ENCODE measurements at places on chromosomes 2 and 18. TPM values are rescaled to one million over a fixed set of nuclear protein-coding genes. Genes with fewer than 3 reads are reported as not detected.
A peak's percentile ranks its signal among the peaks of the same experiment; 100 is the strongest.

The LIMS4 gene
- not detected for total RNA-seq

DNA sequence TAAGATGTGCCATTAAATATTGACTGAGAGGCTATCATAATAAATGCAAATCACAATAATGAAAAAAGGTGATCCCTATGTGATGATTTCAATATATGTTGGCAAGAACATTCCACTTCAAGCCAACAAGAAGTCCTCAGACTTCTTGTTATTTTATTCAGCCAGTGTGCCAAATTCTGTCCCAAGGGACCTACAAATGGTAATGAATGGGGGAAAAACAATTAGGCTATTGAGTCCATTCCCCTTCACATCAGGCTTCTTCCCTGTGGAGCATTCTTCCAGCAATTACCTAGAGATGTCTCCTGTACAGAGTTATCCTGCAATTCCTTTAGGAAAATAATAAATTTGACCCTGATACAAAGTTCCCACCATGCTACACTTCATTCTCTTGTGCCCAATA, 144.4 kb downstream of the PIEZO2 start:
- DNase-seq = no peak

GRCh38 chr18:45340884-45341283, 274.4 kb upstream of the SLC14A2 start:
- DNase-seq = no peak

The SAG gene
- total RNA-seq = not detected

- DNase-seq = no peak
Measured at GRCh38 chr2:143564419-143564818, 435.2 kb downstream of the ARHGAP15 start.

DNA sequence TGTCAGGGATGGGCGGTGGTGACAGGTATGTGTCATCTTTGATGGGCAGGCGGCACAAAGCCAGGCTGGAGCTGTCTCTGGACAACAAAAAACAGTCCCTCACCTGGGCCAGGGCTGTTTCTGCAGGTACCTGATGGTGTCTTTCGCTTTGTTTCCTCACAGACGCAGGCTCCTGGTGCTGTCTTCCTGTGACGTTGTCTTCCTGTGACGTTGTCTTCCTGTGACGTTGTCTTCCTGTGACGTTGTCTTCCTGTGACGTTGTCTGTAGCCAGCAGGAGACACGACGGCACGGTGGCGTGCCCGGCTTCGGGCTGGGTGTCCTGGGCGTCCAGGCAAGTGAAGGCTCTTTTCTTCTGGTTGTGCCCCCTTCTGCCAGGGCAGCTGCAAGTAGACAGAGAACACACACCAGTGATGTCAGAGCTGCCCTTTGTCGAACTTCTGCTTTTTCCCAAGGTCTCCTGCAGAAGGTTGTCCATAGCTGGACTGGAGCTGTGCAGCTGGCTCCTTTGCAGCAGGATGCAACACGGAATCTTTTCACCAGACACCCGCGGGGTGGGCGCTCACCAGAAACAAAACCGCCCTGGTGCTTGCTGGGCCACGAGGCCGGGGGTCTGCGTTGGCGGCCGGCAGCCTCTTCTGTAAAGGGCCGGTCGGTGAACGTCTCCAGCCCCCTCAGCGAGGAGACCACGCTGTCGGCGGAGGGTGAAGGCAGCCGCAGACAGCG, 21.1 kb downstream of the GPR35 start:
- DNase-seq = peak; percentile 72

The GALR1 gene
- not detected for total RNA-seq

- DNase-seq = no peak
Measured at GRCh38 chr18:63090334-63090733, 229.2 kb downstream of the BCL2 start.

DNA sequence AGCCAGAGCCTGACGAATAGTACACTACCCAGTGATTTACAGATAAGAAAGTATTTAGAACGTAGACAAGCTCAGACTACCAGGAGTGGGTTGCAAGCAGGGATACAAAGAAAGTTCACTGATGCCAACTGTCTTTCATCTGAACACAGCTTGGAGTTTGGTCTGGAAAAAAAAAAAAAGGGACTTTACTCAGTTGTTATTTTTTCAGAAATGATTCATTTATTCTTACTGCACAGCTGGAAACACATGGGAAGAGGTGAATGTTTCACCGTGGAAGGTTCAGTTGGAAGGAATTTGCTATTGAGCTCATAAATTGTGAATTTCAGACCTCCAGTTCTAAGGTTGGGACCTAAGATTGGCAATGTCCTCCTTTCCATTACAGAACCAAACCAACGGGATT, 259.7 kb downstream of the ETAA1 start:
- DNase-seq = no peak

- DNase-seq = no peak
Measured at GRCh38 chr18:8982416-8983183, 119.9 kb upstream of the NDUFV2 start.

- DNase-seq = no peak
Measured at GRCh38 chr2:111042772-111043771, 77.6 kb upstream of the BCL2L11 start.

DNA sequence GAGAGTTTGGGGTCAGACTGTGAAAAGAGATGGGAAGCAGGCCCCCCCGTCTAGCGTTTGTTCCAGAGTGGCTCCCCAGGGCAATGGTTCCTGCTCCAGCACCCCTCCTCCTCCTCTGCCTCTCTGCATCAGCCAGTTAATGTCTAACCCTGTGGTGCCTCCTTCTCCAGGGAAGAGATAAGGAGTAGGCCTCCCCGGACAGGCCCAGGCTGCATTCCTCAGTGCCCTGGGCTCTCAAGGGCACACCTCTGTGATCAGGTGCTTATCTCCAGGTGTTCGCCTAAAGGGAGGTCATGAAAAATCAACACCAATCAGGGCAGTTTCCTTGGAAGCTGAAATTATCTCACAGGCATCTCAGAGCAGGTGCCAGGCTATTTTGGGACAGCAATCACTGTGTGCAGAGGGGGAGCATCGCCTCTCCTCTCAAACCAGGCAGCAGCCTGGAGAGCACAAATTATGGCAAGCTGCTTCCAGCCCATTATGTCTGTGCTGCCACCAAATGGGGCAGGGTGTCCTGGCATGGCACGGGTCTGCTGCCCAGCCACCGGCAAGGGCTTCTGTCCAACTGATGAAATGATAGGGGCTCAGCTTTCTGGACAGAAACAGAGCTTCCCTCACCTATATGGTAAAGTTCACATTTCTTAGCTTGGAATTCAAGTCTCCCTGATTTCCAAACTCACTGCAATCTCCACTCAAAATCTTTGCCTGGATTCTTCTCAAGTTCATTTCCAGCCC, 255.8 kb upstream of the SLC14A2 start:
- DNase-seq = peak; percentile 16

DNA sequence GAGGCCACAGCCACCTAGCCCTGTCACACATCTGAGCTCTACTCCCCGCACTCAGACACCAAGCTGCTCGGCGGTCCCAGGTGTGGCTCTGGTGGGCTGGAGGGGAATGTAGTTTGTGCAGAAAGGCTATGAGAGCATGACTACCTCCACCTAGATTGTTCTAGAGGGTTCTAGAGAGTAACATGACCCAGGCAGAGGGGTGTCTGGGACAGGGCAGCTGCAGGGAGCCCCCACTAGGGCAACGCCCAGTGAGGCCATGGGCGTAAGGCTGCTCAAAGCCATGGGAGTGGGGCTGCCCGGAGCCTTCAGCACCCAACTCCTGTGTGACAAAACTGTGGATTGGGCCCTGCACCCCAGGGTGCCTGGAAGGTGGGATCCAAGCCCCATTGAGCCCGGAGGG, 511.4 kb upstream of the MYT1L start:
- no peak for DNase-seq

DNA sequence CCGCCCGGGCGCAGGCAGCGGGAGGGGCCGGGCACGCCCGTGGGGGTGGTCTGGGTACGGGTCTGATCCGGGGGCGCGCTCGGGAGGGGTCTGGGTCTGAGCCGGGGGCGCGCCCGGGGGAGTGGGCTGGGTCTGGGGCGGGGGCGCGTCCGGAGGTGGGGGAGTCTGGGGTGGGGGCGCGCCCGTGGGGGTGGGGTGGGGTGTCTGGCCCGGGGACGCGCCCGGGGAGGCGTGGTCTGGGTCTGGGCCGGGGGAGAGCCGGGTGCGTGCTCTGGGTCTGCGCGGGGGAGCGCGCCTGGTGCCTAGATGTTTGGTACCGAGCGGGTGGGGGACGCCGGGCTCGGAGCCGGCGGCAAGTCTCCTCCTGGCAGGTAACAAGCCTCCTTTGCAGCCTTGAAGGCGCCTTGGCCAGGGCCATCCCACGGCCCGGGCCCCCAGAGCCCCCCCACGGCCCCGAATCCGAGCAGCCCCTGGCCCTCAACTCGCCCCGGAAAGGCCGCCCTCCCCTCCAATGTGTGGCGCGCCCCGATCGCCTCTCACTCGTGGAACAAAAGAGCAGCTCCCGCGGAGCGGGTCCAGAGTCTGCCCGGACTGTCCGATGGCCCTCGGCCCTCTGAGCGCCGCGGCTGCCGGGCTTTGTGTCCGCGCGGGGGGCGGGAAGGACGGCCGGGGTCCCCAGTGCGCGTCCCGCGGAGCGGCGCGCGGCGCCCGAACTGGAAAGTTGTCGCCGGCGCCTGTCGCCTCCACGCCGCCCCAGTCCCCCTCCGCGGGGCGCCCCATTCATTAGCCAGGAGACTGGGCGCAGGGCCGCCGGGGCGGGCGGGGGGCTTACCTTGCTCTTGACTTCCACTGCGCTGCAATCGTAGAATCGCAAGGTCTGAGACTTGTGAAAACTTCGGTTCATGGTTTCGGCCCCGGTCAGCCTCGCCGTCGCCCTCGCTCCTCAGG, 595 bp downstream of the PARD6G start:
- peak; percentile 89 for DNase-seq

- DNase-seq = no peak
Measured at GRCh38 chr2:239942090-239942489, 83.1 kb downstream of the NDUFA10 start.

GRCh38 chr2:98472132-98472650, 27.5 kb downstream of the INPP4A start:
- DNase-seq = no peak

- no peak for DNase-seq
Measured at GRCh38 chr18:45741056-45741455, 17.1 kb downstream of the SLC14A1 start.

- DNase-seq = no peak
Measured at GRCh38 chr2:36556842-36557241, 41.1 kb downstream of the FEZ2 start.

The STRADB gene
- total RNA-seq = 10.3 TPM

The CIB4 gene
- not detected for total RNA-seq

- no peak for DNase-seq
Measured at GRCh38 chr2:222413295-222413911, 10.9 kb upstream of the SGPP2 start.

DNA sequence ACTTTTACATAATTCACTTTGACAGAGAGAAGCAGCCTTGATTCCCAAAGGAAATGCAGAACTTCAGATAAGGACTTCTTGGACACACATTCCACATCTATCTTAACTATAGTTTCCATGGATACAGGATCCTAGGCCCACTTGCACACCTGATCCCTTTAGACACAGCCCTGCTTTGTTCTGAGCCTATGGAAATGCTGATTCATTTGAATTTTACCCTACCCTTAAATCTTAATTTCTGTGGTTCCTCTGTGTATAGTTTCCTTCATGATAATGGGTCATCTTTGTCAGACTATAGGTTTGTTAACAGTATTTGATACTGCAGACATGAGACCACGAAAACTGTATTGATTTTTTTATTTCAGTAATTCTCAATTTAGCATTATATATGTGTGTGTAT, 77.4 kb downstream of the ACTR3 start:
- DNase-seq = no peak

GRCh38 chr2:132656266-132656975, 13.6 kb downstream of the LYPD1 start:
- DNase-seq = no peak

The CXCR4 gene
- 53.2 TPM for total RNA-seq

DNA sequence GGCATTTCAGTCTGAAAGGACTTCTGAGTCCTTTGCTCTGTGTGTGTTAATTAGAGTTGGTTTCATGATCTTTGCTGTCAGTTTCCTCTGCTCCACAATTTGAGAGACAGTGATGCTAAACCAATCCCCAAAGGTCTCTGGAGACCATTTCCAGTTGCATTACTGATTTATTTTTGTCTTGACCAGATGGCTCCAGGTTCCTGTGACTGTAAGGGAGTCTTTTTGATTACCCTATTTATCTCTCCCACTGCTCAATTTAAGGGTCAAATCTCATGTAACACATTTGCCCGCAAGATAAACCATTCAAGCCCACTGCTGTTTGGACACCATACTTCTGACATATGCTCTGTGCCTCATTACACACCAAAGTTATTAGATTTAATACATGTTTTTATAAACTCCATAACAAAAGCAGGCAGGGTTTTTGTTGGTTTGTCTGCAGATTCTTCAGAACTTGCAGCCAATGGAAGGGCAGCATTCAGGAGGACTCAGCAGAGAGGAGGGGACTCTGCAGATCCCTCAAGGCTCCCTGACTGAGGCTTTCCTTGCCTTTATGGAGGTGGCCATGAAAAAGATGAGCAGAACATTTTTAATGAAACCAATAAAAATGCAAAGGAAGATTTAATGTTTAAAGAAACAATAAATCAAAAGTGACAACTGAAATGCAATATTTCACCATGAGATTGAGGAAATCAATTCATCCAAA, 889.3 kb upstream of the CELF4 start:
- no peak for DNase-seq

DNA sequence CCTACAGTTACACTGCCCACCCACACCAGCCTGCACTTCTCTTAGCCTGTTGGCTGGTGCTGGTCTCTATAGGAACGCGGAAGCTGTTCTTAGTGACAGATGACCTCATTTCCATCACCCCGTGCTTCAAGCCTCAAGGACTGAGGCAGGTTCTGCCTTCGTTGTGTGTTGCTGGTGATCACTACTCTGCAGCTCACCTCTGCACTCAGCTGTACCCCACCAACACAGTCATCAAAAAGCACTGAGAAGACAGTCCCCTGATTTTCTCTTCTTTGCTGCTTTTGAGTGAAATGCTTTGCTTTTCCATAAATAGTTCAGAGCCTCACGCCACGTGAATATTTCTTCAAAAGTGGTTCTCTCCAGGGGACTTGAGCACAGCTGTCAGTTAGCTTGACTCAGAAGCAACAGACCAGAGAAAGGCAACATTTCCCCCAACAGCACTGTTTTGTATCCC, 225.7 kb upstream of the CCDC150 start:
- DNase-seq = peak; percentile 24

The PTPRN gene
- not detected for total RNA-seq

GRCh38 chr2:59693231-59693959, 860.1 kb downstream of the BCL11A start:
- DNase-seq = no peak

The CNGA3 gene
- 0.61 TPM for total RNA-seq

DNA sequence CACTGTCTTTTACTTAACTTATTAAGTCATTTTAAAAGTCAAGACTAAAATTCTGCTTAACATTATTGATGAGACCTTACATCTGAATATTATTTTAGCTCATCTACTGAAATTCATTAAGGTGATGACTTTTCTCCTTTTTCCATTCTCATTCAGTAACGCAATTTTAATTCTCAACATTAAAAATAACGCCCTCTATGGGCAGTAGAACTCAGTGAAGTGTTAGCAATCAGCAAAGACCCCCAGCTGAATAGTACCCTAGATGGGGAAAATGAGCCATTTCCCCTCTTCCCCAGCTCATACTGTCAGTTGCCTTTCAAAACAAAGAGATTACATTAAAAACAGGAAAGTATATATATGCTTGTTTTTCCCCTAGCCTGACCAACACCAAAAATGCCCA, 203.3 kb downstream of the NR4A2 start:
- no peak for DNase-seq

The IL37 gene
- total RNA-seq = not detected
